ENCODE measurements at places on chromosomes 5 and 9. TPM values are rescaled to one million over a fixed set of nuclear protein-coding genes. Genes with fewer than 3 reads are reported as not detected.

Gene WNT8A
- not detected for total RNA-seq

DNA sequence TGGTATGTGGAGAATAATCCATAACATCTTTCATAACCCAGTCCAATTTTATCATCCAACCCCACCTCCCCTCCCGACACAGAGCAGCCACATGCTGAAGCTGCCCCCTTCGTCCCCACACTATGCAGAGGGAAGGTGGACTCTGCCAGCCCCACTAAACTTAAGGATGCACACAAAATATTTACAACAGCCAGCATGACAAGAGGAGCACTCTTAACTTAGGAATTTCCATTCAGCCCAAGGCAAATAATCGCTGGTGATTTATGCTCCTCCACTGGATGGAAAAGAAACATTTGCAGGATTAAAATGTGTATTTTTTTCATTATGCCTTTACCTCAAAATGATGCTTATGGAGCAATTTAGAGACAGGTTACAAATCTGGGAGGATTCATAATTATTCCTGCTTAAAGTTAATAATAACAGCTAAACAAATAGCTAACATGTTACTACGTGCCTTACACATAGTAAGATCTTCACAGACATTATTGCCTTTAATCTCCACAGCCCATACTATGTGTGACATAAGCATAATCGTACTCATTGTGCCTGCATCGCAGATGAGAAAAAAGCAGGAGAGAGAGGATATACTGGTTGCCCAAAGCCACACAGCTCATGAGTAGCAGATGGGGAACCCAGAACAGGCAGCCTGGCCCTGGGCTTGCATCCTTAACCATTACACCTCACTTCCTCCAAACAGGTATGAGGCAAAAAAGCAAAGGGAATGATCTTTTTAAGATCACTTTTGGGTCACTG, 92.6 kb downstream of the GLIS3 start:
- peak; percentile 13 for ATAC-seq

DNA sequence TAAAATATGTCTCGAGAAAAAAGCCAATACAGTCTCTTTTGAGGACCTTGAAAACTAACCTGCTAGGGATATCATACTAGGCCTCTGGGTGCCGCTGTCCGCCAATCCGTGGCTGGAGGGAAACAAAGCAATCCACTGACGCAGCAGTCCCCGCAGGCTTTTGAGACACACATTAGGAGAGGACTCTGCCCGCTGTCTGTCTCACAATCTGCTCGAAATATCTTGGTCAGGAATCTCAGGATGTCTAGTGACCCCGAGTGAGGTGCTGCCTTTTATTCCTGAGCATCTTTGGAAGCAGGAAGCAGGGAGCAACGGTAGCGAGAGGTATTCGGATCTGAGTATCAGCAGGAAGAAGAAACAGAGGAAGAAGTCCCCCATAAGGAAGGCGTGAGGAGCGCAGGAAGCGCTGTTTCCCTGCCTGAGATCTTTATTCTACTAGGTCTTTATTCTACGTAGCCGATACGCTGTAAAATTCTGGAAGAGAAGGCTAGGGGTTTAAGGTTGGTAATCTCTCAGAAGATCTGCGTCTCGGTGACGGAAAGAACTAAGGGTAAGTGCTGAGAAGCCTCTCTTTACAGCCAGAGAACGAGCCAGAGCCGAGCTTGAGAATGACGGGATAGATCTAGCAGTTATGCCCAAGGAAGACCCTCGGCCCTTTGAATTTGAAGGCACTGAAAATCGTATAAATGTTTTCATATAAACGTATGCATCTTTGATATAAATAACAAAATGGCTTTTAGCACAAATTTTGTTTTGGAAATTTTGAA, 4.0 kb upstream of the PCDHGA1 start:
- ATAC-seq = peak; percentile 78

- ATAC-seq = no peak
Observed at GRCh38 chr5:179694561-179694960, 4.2 kb upstream of the CANX start.

All from esophagus mucosa (tissue), 1 donor.